ENCODE measurements at places on chromosomes 6 and 20.

DNA sequence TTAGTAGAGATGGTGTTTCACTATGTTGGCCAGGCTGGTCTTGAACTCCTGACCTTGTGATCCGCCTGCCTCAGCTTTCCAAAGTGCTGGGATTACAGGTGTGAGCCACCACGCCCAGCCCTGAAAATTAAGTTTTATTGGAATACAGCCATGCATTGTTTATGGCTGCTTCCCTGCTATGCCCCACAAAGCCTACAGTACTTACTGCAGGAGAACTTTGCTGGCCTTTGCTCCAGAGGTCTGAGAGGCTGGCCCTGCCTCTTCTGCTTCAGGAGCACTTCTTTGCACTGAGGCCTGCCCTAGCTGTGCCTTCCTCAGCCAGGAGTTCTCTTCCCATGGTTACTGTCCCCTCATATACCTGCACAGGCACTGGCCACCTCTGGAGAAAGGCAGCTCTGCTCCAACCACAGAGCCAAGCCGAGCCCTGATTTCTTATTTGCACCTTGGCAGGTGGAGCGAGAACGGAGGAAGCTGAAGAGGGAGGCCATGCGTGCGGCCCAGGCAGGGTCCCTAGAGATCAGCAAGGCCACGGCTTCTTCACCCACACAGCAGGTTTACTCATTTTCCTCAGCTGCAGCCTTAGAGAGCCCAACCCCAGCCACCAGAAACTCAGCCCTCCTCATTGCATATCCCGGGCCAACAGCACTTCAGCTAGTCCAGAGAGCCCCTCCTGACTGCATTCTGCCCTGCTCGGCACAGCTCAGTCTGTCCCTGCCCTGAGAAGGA is 20.8 kb downstream of the C20orf173 start:
- DNase-seq: no peak

- DNase-seq: no peak
Measured at GRCh38 chr6:103002282-103002681, 1608.8 kb downstream of the GRIK2 start.

- DNase-seq: no peak
Measured at GRCh38 chr20:57711826-57712225, 2.0 kb upstream of the PMEPA1 start.

GRCh38 chr6:101482606-101483005 is 89.1 kb downstream of the GRIK2 start:
- no peak for DNase-seq

DNA sequence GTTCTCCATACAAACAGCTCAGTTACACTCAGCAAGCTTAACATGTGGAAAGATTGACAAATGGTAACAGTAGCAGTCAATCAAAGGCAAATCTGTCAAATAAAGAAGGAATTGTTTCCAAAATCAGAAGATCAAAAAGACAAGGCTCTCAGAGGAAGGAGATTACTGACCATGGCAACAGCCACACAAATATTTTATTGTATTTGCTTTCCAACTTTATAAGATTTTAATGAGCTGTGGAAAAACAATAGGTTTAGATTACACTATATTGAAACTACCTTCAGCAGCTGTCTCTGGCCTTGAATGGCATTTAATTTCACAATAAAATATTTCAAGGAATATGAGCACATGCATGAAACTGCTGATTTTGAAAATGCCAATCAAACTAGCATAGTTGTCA is 1143.9 kb upstream of the GJE1 start:
- no peak for DNase-seq

DNA sequence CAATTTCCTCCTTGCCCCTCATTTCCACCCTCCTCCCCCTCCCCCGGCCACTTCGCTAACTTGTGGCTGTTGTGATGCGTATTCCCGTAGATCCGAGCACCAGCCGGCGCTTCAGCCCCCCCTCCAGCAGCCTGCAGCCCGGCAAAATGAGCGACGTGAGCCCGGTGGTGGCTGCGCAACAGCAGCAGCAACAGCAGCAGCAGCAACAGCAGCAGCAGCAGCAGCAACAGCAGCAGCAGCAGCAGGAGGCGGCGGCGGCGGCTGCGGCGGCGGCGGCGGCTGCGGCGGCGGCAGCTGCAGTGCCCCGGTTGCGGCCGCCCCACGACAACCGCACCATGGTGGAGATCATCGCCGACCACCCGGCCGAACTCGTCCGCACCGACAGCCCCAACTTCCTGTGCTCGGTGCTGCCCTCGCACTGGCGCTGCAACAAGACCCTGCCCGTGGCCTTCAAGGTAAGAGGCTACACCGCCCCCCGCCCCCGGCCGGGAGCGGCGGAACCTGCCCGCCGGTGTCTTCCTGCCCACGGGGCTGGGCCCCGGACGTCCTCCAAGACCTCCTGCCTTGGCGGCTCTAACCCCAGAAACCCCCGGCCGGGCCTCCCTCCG is 44.9 kb upstream of the SUPT3H start:
- peak; percentile 66 for DNase-seq

- no peak for DNase-seq
Measured at GRCh38 chr20:32487381-32487780, 97.8 kb downstream of the NOL4L start.

DNA sequence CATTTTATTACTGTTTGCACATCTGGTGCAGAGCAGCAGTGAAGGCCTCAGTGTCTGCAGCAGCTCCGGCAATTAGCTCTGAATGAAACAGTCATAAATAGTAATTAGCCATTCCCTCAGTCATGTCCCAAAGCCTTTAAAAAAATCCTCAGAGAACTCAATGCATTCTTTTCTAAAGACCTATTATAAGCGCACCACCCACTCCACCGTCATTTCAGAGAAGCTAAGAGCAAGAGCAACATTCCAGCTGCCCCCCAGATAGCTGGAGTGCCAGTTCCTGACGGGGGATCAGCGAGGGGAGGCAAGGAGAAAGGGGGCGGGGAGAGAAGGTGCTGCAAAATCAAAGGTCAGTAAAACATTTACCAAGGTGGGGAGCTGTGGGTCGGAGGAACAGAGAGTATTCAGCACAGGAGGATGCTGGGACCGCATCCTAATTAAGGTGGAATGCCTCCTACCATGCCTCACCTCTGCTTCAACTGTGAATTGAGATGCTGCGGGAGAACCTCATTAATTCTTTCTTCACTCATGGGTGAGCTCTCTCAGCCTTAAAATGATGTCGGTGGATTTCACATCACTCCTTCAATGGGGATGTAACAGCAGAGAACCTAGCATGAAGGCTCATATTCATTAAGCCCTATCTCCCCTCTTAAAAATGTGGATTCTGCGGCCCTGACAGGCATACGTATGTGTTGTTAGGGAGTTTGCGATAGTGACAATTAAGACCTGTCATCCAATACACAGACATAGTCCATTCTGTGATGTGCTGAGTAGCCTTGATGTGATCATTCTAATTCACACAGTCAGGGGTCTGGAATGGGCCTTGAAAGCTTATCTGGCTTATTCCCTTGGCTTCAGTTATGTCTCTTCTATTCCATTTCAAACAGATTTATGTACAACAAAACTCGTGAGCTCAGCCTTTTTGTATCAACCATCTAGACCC is 469.5 kb upstream of the NRSN1 start:
- no peak for DNase-seq

DNA sequence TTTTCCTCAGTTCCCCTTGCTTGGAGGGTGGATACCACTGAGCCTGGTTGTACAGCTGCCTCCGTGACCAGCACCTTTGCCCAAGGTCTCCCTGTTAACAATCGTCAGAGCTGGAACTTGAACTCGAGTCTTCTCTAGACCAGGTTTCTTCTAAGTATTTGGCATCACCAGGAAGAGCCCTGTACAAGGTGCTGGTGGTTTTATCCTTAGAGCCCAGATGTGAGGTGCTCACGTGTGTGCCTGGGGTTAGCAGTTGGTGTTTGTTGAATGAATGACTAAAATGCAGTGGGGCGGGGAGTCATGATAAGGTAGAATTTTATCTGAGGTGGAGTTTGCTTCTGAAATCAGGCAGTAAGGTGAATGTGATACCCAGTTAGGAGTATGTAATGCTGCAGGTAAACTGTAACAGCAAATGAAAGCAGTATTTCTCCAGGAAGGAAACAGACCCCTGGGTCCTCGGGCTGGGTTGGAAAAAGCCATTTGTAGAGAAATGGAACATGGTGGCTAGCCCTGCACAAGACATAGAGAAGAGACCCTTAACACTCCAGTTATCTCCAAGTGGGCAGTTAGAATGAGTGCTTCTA is 3.1 kb downstream of the DNAJC5 start:
- no peak for DNase-seq

GRCh38 chr20:61082720-61083119 is 169.3 kb upstream of the CDH4 start:
- DNase-seq: no peak

GRCh38 chr6:17388365-17388764 is 5.0 kb upstream of the CAP2 start:
- DNase-seq: no peak

DNA sequence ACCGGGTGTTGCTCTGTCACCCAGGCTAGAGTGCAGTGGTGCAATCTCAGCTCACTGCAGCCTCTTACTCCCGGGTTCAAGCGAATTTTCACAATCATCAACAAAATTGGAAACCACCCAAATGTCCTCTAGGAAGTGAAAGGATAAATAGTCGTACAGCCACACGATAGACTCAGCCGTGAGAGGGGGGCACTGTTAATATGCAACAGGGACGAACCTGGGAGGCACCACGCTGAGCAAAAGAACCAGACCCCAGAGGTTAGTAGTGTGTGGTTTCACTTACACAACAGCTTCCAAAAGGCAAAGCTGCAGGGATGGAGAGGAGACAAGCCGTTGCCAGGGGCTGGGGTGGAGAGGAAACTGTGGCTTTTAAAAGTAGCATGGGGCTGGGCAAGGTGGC is 30.1 kb upstream of the NTSR1 start:
- DNase-seq: no peak

Data from CD4-positive, alpha-beta T cell treated with Interleukin-4 for 4 hours (primary cell).